ENCODE measurements at places on chromosomes 11 and 22.
A peak's percentile ranks its signal among the peaks of the same experiment; 100 is the strongest.

- DNase-seq, result no peak
Measured at GRCh38 chr11:132126973-132127899, 756.8 kb downstream of the NTM start.

GRCh38 chr11:105732611-105733010 lies 122.7 kb downstream of the GRIA4 start:
- no peak for DNase-seq

GRCh38 chr11:120028181-120028896 lies 109.6 kb downstream of the TRIM29 start:
- DNase-seq, result no peak

DNA sequence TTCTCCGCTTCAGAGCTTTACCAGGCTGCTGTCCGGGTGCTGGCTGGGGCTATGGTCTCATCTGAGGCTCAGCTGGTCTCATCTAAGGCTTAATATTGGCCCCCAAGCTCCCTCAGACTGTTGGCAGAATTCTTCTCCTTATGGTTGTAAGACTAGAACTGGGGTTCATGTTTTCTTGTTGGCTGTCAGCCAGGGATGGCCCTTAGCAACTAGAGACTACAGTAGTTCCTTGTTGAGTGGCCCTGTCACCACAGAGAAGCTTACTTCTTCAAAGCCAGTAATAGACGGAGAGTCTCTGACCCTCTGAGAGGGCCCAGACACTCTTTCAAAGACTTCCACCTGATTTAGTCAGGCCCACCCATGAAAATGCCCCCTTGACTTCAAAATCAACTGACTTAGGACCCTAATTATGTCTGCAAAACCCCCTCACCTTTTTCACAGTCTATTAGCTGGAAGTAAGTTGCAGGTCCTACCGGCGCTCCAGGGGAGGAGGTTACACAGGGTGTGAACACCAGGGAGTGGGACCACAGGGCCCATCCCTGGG lies 24.2 kb upstream of the TREH start:
- DNase-seq, result no peak

GRCh38 chr11:7077101-7077500 lies 11.7 kb upstream of the RBMXL2 start:
- DNase-seq, result no peak

DNA sequence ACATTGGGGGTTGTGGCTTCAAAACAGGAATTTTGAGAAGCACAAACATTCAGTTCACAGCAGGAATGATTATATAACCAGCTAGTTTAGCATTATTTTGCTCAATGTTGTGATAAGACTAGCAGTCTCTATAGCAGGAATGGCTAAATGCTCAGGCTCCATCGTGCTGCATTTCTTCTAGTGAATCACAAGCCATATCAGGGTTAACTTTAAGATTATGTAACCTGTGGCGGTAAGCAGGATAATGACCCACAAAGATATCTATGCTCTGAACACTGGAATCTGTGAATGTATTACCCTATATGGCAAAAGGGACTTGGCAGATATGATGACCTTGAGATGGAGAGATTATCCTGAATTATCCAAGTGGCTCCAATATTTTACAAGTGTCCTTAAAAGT lies 14.8 kb downstream of the FSHB start:
- DNase-seq, result no peak

- DNase-seq, result no peak
Measured at GRCh38 chr11:81071606-81072005, 1630.8 kb upstream of the TENM4 start.

GRCh38 chr22:36546092-36546804 lies 17.3 kb upstream of the EIF3D start:
- peak; percentile 42 for DNase-seq

GRCh38 chr11:58893899-58894298 lies 45.4 kb upstream of the GLYATL1 start:
- DNase-seq, result no peak

DNA sequence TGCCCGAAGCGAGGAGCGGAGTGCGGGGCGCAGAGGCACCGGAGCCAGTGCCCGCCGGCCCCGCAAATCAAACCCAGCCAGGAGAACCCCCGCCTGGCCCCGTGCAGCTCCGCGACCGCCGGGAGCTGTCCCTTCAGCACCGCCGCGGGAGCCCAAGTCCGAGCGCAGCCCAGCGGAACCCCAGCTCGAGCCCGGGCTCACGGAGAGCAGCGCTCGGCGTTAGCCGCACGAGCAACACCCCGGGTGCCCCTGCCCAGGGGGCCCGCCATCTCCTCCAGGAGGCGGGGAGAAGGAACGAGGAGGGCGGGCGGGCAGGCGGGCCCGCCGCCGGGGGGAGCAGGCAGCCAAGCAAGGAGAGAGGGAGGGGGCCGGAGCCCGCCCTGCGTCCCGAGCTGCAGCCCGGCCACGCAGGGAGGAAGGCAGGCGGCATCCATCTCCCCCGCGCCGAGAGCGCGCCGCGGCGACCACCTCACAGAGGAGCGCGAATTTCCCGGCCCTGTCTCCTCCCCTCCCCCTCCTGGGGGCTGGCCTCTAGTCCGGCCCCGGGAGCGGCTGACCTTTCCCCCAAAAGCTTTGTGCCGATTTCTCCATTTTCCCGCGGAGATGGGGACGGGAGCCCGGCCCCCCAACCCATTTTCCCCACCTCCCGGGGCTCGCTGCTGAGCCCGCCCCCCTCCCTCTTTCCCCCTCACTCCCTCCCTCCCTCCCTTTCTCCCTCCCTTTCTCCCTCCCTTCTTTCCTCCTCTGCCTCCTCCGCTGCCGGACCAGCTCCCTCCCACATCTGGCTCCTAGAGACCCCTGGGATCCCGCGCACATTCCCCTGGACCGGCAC lies 621 bp downstream of the KCNC1 start:
- peak; percentile 60 for DNase-seq

- DNase-seq, result no peak
Measured at GRCh38 chr11:10311802-10312201, 6.9 kb downstream of the ADM start.
